CD8-positive, alpha-beta T cell (primary cell): ENCODE measurements at places on chromosomes 5 and 9.

- DNase-seq = peak; percentile 21
Observed at GRCh38 chr9:70411121-70411929, 3.1 kb downstream of the KLF9 start.

GRCh38 chr5:110087829-110088228, 398.1 kb downstream of the MAN2A1 start:
- DNase-seq = no peak

DNA sequence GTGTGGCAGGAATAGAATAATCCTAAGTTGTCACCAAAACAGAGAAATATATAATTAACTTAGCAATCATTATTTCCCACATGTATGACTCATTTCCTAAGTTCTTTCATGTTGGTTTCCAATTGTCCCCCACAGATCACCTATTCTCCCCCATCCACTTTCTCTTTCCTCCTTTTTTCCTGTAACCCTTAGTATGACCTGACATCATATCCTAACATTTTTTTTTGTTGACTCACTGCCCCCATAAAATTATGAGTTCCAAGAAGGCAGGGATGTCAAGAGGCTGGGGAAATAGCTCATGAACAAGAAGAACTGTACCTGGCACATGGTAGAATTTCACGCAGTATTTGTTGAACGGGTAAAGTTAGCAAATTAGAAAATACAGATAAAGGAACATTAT, 186.7 kb downstream of the DCP2 start:
- DNase-seq = no peak

DNA sequence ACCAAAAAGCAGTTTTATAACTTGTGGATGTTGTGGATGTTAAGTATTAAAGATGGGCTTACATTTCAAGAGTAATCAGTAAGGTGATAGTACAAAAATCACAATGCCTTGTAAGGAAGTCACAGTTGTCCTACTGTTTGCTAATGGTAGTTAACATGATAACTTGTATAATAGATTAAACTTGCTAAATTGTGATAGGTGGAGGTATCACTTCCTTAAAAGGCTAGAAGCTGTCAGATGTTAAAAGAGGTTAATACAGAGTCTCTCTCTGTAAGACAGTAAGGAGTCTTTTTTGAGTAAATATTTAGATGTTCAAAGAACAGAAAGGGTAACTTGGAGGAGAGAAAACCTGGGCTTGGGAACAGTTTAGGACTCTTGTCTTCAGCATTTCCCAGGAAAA, 14.2 kb upstream of the MACIR start:
- no peak for DNase-seq

DNA sequence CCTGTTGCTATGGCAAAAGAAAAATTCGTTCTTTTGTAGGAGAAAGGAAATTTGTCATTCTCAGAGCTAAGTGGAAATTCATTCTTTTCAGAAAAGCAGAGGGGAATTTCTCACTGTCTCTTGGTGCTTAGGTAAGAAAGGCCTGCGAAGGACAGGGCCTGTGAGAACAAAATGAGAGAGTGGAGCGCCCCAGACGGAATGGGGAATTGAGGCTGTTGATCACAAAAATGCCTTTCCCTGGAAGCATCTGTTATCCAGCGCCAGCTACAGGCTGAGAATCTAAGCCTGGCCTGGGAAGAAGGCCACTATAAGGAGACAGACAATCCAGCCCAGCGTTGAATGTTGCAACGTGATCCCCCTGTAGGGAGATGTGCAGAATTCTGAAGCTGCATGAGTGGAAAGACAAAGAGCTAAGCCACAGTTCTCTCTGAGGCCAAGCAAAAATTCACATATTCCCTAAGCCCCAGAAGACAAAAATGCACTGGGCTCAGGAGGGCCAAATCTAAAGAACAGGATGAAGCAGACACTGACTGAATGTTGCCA, 44.8 kb upstream of the CLK4 start:
- no peak for DNase-seq

DNA sequence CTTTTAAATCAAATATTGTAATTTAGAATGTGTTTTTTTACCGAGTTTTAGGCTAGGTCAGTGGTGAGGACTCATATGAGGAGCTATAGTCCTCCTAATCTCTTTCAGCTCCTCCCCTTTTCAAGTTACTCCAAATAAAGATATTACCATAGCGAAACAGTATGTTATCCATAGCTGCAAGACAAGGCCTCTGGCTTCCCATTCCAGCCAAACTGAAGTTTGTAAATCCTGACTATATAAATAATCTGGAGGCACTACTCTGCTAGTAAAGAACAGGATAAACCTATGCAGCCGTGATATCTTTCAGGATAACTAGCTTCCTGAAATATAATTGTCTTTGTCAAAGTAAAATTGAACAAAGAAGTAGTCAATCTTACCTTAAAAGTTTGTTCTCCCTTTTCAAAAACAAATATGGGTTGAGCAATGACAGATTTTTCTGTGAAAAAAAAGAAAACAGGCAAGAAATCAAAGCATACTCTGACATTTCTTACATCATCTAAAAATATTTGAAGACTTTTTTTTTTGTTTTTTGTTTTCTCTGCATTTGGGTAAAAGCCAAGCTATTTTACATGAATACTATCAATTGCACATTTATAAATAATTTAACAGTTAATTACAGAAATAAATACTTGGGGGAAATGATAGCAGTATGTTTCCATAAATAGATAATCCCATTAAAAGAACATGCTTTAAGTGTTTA, 29.3 kb upstream of the NADK2 start:
- no peak for DNase-seq

GRCh38 chr9:129857207-129857606, 21.9 kb downstream of the USP20 start:
- DNase-seq = no peak

DNA sequence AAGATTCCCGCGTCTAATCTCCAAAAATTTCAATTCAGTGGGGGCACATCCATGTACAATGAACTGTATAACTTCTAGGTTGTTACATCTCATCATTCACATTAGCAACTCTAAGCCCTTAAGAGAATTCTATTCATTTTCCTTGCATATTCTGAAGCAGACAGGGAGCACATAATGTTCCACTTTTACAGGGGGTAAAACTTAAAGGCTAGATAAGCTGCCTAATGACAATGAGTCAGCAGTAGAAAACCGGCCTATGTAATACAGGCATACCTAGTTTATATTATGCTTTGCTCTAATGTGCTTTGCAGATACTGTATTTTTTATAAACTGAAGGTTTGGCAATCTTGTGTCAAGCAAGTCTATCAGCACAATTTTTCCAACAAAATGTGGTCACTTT, 40.4 kb downstream of the PTAR1 start:
- no peak for DNase-seq

DNA sequence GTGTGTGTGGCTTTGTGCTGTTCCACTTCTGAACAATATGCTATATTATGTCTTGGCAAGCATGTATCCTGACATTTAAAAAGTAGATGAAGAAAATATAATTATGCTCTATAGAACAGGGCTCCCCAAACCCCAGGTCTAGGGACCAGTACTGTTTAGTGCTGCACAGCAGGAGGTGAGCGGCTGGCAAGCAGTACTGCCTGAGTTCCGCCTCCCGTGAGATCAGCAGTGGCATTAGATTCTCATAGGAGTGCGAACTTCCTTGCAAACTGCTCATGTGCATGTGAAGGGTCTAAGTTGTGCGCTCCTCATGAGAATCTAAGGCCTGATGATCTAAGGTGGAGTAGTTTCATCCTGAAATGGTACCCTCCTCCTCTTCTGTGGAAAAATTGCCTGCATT, 979.1 kb upstream of the CTNND2 start:
- no peak for DNase-seq

- DNase-seq = no peak
Observed at GRCh38 chr9:131330814-131331600, 41.5 kb downstream of the PLPP7 start.

DNA sequence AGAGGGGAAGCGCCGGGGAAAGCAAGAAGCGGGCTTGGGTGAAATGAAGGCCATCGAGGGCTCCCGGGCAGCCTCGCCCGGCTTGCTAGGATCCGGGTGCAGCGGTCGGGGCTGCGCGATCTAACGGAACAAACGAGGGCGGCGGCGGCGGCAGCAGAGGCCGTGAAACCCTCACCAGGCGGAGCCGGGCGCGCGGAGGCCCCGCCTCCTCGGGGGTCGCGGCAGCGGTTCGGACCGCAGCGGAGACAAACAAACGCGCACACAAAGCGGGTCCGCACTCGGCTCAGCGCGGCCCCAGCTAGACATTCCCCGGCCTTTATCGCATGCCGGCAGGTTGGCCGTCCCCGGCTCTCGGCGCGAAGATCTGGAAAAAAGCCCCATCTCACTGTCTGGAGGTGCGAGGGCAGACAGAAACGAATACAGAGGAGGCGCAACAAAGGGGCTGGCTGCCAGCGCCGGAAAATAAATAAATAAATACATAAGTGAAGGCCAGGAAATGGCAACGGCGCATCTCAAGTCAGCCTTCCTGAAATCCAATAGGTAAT, 10.5 kb upstream of the TRIM36 start:
- peak; percentile 23 for DNase-seq

GRCh38 chr5:60578315-60578714, 121.7 kb downstream of the DEPDC1B start:
- DNase-seq = no peak

GRCh38 chr5:172358345-172358744, 74.8 kb upstream of the UBTD2 start:
- no peak for DNase-seq

GRCh38 chr5:94228791-94229190, 389.6 kb downstream of the KIAA0825 start:
- no peak for DNase-seq

GRCh38 chr5:73673161-73673591, 47.2 kb downstream of the ARHGEF28 start:
- DNase-seq = no peak

DNA sequence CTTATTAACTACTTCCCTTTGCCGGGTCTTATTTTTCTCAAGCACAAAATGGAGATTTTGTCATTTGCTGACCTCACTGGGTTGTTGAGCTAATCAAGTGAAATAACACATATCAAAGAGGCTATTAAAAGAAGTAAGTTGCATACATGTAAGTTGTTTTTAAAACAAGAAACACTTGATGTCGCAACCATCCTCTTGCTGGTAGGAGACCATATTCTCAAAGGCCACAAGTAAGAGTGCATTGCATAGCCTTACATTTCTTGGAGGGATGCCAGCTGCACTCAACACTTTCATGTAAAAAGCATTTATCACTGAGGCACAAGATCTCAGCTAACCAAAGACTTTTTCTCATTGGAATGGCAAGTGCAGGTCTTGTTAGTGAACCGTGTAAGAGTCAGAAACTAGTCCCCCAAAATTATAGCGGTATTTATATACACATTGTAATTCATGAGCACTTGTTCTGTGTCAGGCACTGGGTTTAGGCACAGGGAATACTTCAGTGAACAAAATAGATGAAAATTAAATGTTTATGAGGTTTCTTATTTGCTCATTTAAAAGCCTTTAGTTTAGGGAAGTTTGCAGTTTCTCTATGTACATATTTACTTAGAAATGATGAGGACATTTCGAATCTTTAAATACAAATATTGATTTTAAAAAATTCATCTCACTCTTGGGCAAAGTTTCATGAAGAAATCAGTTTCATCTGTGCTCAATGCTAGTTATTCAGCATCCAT, 72.0 kb downstream of the ZFAND5 start:
- DNase-seq = no peak

GRCh38 chr9:94108584-94108983, 24.3 kb downstream of the PTPDC1 start:
- DNase-seq = no peak

- DNase-seq = no peak
Observed at GRCh38 chr5:65734921-65735320, 12.9 kb downstream of the NLN start.

GRCh38 chr5:89374144-89374784, 491.3 kb upstream of the MEF2C start:
- no peak for DNase-seq

- DNase-seq = no peak
Observed at GRCh38 chr9:97160255-97160654, 121.3 kb upstream of the CTSV start.

DNA sequence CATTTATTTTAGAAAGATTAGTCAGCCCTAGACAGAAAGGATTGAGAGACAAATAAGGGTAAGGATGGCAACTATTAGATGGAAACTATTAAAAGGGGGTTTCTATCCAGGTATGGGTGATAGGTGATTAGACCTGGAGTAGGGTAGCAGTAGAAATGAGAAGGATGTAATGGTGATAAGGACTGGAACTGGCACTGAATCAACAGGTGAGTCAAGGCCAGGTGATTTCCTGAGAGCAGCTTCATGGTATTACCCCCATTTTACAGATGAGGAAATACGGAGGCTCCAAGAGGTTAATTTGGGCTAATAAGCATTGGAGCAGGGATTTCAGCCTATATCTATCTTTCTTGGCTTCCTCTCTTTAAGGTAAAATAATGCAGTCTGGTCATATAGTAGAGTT, 55.7 kb downstream of the CAST start:
- no peak for DNase-seq

DNA sequence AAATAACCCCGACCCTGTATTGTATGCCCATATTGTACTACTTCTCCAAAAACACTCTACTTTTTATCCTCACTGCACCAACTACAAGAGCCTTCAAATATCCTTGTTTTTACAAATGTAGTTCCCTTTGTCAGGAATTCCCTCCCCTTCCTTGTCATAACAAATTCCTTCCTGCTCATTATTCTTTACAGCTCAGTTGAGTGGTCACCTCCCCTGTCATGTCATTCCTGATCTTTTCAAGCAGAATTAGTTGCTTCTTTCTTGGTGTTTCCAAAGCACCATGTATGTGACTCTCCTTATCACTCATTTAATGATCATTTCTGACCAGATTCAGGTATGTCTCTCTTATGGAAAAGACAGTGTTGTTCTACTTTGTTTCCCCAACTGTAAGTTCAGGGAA, 194.2 kb upstream of the SMC2 start:
- DNase-seq = no peak

- DNase-seq = no peak
Observed at GRCh38 chr9:1427875-1428274, 377.7 kb downstream of the DMRT2 start.

DNA sequence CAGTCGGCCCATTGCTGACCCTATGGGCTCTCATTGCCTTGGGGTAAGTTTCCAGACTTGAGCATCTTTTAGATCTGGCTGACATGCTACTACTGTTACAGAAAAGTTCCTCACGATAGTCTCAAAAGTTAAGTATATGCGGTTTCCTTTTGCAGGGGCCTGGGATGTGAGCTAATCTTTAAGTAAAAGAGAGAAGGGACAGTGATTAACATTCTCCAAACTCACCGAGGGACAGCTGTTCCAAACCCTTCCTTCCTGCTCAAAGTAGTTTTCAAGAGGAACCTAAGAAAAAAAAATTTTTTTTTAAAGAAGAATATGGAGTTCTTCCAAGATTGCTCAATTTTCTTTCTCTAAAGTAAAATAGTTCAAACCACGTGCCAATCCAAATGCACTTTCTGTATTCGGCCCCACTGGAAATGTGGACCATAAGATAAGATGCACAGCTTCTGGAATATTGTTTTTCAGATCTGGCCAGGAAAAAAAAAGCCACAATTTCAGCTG, 168.0 kb upstream of the SPRY4 start:
- no peak for DNase-seq

- no peak for DNase-seq
Observed at GRCh38 chr5:171433982-171434676, 14.7 kb downstream of the FGF18 start.

GRCh38 chr9:97755618-97756267, 58.6 kb upstream of the XPA start:
- DNase-seq = no peak

DNA sequence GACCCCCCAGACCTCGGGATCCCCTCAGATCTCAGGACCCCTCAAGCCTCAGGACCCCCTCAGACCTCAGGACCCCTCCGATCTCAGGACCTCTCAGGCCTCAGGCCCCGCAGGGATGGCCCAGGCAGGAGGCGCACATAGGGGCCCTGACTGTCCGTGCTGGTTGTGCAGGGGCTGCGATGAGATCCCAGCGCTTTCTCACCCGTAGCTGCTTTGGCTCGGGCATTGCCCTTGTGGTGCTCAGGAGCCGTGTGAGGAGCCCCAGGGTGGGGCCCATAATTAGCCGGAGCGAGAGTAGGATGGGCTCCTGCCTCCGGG, 680 bp upstream of the LPCAT1 start:
- no peak for DNase-seq
